GM04504 (cell line): ENCODE measurements at places on chromosomes 12 and 14.

GRCh38 chr14:29548948-29549370 lies 378.7 kb downstream of the PRKD1 start:
- DNase-seq, result peak; percentile 29

- DNase-seq, result no peak
Observed at GRCh38 chr12:112005419-112006395, 7.3 kb downstream of the TMEM116 start.

GRCh38 chr14:71247106-71247505 lies 339.8 kb downstream of the PCNX1 start:
- DNase-seq, result no peak

DNA sequence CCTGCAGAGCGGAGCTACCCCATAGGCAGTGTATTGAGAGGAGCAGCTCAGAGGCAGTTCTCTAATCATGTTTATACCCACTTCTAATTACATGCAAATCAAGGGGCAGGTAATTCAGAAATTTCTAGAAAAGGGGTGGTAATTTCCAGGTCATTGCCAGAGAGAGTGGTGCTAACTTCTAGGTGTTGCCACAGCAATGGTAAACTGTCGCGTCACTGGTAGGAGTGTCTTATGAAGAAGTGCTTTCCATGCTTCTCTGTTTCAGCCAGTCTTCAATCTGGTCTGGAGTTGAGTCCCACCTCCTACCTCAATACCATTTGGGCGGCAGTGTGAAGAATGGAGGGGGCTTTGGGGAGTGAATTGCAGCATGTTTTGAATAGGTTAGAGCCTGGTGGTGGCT lies 8.5 kb upstream of the AMN1 start:
- no peak for DNase-seq

DNA sequence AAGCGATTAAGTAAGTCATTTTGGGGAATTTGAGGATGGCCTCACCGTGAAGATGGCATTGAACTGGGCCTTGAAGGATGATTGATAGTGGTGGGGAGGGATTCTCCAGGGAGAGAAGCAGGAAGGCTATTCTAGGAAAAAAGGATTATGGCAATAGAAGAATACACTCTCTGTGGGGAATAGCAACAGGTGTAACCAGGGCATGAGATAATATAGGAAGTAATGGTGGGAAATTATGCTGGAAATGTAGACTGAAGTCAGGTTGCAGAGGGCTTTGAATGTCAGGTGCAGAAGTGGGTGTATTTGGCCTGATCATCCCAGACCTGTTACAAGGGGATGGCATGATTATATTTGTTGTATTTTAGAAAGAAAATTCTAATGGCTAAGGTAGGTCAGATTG lies 4.6 kb upstream of the ANO4 start:
- DNase-seq, result no peak

- no peak for DNase-seq
Observed at GRCh38 chr12:47875746-47876439, 28.9 kb downstream of the VDR start.

- DNase-seq, result no peak
Observed at GRCh38 chr12:64922853-64923252, 98.4 kb downstream of the TBC1D30 start.

DNA sequence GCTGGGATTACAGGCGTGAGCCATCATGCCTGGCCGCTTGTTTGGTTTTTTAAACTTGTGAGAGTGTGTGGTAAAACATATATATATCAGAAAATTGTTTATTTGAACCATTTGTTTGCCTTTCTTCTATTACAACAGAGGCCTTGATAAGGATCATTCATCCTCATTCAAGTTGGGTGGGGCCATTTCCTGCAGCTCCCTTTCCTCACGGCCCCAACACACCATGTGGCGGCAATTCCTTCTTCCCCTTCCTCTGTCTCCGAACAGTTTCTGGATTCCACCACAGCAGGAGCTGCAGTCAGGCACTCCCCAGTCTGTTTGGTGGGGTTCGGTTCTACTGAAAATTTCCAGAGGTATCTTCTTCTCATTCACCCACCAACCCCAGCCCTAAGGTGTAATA lies 42.0 kb upstream of the RASSF3 start:
- DNase-seq, result no peak

GRCh38 chr12:89349814-89350213 lies 2.5 kb downstream of the DUSP6 start:
- peak; percentile 51 for DNase-seq

- DNase-seq, result peak; percentile 3
Observed at GRCh38 chr14:53663709-53664108, 292.9 kb downstream of the BMP4 start.

DNA sequence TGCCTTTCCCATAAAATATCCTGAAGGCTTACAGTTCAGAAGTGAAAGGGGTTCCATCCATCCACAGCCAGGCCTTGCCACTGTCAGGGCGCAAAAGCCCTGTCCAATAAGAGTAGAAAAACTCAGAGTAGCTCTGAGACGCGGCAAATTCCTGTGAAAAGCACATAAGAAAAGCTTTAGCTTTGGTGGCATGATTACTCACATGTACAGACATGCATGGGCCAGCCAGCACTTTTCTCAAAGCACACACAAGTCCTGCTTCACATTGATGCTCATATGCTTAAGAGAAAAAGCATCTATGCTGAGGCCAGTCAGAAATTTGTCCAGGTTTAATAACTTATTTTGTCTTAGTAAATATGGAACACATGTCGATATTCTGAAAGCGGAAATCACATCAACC lies 25.5 kb downstream of the CLEC1A start:
- no peak for DNase-seq

- DNase-seq, result no peak
Observed at GRCh38 chr14:59356312-59356711, 108.9 kb downstream of the GPR135 start.
